ENCODE measurements at places on chromosomes 5 and 9.

- no peak for DNase-seq
Measured at GRCh38 chr9:26604076-26604662, 288.4 kb downstream of the CAAP1 start.

GRCh38 chr9:22157276-22157675 is 148.2 kb upstream of the CDKN2B start:
- DNase-seq: no peak

- DNase-seq: no peak
Measured at GRCh38 chr5:150757087-150757649, 1.6 kb downstream of the DCTN4 start.

DNA sequence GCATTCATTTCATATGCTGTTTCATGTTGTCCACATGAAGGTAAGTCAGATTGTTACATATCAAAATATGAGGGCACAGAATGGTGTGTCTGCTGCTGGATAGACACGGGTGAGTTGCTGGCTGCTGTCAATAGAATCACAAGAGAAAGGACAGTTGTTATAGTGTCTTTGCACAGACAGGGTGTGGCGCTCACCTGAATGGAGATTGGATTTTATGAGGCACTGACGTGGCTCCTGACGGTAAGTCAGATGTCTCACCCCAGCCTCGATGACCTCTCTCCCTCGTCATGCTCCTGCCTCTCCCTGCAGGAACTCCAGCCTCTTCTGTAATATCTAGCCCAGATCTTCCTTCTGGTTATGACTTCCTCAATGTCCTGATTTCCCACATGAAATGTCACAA is 75.4 kb upstream of the SELENOP start:
- DNase-seq: no peak

- no peak for DNase-seq
Measured at GRCh38 chr9:114627553-114627952, 16.5 kb downstream of the TMEM268 start.

DNA sequence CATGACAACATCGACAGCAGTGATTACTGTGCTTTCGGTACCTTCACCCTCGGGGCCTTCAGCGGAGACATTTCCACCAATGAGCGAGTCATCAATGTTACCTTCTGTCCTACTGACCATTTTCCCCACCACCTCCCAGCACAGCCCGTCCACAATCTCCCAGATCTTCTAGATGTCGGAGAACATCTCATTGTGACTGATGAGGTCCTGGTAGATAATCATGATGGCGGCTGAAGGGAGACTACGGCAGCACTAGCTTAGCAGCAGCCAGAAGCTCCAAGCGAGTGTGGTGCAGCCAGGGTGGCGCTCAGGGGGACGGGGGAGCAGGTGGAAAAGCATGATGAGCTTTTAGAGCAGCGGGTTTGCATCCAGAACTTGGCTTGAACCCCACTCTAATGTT is 379.0 kb downstream of the TLR4 start:
- no peak for DNase-seq

DNA sequence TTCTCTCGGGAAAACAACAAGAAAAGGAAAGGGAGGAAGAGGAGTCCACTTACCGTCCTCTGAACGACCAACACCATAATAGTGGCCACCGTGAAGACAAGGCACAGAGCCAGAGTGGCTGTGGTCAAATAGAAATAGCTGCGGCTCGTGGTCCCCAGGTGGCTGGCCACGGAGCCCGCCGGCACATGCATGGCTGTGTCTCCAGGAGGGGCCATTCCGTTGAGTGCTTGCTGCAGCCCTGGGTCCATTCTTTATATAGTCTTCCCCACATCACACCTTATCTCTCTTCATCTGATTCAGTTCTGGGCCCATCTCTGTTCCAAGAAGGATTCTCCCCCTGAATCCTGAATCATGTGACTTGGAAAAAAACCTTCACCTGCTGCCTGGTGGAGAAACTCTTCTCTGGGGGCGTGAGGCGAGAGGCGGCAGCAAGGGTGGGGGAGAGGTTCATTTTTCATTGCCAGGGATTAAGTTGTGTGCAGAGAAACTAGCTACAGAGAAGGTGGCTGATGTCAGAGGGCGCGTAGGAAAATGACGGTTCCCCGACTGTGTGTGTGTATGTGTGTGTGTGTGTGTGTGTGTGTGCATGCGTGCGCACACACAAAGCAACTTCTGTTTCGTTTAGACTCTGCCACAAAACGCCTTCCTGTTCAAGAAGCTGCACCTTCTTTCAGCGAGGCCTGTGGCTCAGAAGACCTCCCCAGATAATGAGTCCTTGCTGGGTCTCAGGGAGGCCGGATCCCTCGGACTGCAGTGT is at the start of gene TNFSF8:
TNFSF8 (minus strand) TSS at position 536 of the 757 bp plus-strand sequence; CDS start at position 248, 288 bp downstream.
- DNase-seq: peak; percentile 49
